Stimulated activated CD8-positive, alpha-beta memory T cell treated with anti-CD3 and anti-CD28 coated beads, Interleukin-2, amount 100 ng/mL, for 1 hour (primary cell): ENCODE measurements at places on chromosomes 2 and 18.

DNA sequence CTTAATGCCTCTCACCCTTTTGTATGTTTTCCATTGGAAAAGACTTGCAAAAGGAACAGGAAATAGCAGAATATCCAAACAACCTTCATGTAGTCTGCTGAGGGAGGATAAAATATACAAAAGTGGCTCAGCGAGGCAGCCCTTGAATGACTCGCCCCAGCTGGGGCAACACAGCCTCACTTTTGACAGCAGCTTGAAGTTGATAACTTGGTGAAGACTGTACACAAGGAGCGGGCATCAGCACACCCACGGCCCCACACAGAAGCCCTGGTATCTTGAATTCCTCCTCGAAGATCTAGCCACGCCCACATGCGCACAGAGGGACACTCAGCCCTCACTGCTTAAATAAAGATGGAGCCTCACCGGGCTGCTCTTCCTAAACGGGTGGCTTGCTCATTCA, 161.0 kb downstream of the IRS1 start:
- no peak for DNase-seq

- no peak for DNase-seq
These were observed 1357.8 kb upstream of the CRIM1 start for GRCh38 chr2:34997779-34998178.

GRCh38 chr2:1446301-1446700, 33.0 kb downstream of the TPO start:
- DNase-seq, result no peak

DNA sequence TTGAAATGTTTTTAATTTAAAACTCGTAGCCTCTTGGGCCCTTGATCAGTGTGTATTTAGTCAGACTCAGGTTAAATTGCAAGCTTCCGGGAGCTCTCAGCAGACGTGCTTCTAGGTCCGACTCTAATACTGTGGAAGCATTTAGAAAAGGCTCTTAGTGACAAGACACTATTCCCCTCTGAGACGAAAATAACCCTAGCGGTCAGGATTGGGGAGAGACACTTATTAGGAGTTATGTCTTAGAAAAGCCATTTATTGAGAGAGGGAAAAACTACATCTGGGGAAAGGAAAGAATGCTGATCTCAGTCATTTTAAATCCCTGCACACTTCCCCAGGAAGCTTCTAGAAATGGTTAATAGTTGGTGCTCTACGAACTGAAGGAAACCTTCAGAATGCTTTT, 110.5 kb upstream of the NCK2 start:
- DNase-seq, result no peak

GRCh38 chr2:150653351-150653750, 165.9 kb upstream of the RND3 start:
- DNase-seq, result no peak

DNA sequence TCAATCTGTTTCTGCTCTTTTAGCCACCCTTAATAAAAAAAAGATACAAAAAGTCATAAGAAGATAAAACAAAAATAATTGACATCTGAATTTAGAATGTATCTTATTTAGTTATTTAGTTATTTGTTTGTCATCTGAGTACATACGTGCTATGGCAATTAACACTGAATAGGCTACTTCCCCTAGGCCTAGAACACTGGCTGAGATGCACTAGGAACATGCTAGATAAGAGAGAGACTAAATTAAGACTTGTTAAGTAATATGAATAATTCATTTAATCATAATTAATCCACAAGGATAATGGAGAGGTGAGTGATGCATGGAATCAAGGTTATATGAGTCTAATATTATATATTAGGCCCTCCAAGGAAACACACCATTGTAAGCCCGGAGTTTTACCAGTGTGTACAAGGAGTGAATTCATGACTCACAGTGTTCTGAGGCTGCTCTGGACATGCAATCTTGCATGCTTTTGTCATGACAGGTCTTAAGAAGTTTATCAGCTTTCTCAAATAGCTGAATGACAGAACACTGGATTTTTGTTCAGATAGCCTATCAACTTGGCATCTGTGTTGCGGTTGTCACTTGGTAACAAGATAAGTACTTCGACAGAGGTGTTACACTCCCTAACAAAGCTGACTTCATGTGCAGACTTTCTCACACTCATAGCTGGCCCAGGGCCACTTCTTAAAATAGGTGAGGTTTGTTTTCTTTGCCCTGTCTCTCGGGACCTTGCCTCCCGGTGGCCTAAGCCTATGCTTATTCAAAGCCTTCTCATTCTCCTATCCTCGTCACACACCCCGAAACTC, 5.0 kb upstream of the SERPINB2 start:
- no peak for DNase-seq

- DNase-seq, result no peak
These were observed 112.3 kb downstream of the RAB3GAP1 start for GRCh38 chr2:135164431-135164830.

GRCh38 chr18:46546111-46546640, 110.8 kb downstream of the LOXHD1 start:
- no peak for DNase-seq

DNA sequence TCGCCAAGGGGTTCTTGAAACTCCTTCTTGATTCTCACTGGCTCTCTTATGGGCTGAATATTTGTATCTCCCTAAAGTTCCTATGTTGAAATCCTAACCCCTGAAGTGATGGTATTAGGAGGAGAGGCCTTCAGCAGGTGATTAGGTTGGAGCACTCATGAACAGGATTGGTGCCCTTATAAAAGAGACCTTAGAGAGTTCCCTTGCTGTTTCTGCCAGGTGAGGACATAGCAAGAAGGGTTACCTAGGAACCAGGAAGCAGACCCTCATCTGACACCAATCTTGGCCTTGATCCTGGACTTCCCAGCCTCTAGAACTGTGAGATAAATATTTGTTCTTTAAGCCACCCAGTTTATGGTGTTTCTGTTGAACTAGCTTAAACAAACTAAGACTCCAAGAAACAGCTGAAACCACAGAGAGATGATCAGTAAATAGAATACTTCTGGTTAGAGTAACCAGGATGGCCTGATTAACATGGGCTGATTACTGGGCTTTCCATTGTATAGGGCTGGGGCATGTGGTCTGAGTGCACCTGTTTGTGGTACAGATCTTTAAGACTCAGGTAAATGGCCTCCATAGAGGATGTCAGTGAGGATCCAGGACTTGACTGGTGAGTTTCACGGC, 7.7 kb upstream of the CDC42EP3 start:
- no peak for DNase-seq

DNA sequence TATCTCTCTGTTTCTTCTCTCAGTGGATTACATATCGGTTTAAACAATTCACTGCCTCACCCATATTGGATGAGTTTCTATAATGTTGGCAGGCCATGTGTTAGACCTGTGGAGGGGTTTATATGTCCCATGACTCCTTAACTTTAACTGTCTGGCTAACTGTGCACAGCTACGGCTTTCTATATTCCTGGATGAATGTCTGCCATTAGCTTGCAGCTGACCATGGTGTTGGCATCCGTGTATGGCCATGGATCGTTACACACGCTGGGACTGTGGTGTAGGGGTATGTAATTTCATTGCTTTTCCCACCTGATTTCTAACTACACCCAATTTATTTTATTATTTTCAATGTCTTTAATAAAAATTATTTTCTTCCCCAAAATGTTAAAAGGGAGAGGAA, 3.3 kb upstream of the TANC1 start:
- DNase-seq, result no peak

DNA sequence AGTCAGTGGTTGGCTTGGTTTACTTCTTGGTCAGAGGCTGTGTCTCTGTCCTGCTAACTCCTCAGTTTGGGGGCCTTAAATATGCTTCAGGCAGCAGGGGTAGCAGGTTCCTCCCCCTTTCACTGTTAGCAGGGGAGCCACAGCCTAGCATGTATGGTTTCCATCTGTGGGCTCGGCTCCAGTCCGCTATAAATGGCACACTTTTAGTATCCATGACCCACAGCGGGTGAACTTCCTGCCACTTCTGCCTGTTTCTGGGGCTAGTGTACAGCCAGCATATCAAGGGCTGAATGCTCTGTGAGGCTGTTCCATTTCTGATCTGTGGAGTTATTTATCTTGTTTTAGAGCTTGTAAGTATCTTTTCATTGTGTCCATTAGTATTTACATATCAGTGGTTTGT, 58.3 kb downstream of the MRPL33 start:
- DNase-seq, result no peak

DNA sequence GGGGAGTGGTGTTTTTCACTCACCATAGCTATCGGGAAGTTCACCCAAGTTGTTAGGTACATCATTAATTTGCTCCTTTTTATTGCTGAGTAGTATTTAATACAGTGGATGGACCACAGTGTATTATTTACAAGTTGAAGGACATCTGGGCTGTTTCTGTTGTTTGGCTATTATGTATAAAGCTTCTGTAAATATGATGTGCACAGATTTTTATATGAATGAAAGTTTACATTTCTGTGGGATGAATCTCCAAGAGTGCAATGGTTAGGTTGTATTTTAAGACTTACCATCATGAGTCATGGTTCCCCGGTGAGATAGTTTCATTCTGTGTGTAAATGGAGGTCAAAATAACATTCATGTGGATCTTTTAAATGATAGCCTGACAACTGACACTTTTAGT, 337.4 kb downstream of the PTPRM start:
- DNase-seq, result no peak

DNA sequence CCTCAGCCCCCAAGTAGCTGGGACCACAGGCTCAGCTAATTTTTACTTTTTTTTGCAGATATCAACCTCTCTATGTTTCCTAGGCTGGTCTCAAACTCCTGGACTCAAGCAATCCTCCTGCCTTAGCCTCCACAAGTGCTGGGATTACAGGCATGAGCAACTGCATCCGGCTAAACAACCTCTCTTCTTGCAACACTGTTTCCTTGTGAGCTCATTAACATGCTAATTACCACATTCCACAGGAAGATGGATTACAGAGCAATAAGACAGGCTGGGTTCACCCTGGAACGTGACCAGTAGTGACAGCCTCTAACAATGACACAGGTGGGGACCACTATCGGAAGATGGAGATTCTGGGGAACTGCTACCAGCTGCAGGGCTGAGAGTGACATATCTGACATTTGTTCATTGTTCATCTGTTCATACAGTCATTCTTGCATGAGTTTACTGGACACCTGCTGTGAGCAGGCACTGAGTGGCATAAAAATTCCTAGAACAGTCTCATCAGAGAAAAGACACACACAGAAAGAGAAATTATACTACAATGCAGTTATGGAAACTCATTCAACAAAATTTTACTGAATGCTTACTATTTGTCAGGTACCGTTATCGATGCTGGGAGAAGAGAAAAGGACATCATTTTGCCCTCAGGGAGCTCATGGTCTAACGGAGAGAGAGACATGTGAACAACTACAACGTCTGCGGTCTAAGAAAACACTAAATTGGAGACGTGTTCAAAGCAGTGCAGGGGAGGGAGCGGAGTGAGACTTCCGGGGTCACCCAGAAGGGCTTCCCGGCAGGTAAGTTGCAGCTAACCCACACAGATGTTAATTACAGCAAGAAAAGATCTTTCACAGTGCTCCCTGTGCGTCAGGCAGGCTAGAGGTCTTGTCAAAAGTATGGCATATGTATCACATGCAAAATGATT, 37.6 kb downstream of the PROC start:
- DNase-seq, result no peak

GRCh38 chr18:36593641-36594040, 235.2 kb downstream of the TPGS2 start:
- DNase-seq, result no peak

DNA sequence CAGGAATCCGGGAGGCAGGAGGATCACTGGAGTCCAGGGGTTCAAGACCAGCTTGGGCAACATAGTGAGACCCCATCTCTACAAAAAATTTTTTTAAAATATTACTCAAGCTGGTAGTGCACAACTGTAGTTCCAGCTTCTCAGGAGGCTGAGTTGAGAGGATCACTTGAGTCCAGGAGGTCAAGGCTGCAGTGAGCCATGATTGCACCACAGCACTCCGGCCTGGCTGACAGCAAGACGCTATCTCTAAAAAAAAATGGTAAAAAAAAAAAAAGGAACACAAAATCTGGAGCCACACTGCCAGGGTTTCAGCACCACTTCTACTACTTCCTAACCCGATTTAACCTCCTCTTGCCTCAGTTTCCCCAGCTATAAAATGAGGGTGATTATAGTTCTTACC, 57.0 kb downstream of the STEAP3 start:
- DNase-seq, result no peak

DNA sequence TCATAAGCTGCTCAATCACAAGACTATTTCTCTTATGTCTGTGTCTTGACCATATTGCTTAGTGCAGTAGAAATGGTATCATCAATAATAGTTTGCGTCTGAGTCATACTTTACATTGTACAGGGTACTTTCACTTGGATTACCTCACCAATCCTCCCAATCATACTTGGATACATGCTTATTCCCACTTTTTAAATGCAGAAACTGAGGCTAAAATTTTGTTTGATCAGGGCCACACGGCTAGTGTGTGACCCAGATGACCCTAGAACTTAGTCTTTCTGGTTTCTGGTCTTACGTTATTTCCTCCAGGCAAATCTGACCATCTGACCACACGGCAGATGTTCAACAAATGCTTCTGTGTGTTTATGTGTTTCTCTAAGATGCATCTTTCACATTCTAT, 23.8 kb upstream of the CCL20 start:
- no peak for DNase-seq

- DNase-seq, result no peak
These were observed 41.2 kb downstream of the CYRIA start for GRCh38 chr2:16624436-16624780.

DNA sequence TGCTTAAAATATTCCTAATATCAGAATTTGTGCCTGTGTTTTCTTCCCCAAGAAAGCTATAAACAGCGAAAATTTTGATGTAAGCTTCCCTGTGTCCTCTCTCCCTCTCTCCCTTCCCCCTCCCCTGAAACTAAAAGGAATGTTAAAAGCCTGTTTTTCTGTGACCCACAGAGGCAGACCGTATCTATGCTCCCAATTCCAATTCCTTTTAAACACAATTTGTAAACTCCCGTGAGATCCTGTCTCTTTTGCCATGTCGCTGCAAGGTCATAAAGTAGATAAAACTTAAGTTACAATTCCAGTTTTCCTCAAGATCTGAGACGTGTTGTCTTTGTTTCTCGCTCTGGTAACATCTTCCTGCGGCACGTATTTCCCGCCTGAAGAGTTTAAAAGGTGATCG, 23.3 kb downstream of the SKA1 start:
- DNase-seq, result no peak

- DNase-seq, result no peak
These were observed 95.1 kb downstream of the SPTBN1 start for GRCh38 chr2:54551123-54551756.

GRCh38 chr2:50602636-50603327, 429.1 kb downstream of the NRXN1 start:
- DNase-seq, result no peak

- no peak for DNase-seq
These were observed 45.4 kb upstream of the RND3 start for GRCh38 chr2:150532879-150533278.

DNA sequence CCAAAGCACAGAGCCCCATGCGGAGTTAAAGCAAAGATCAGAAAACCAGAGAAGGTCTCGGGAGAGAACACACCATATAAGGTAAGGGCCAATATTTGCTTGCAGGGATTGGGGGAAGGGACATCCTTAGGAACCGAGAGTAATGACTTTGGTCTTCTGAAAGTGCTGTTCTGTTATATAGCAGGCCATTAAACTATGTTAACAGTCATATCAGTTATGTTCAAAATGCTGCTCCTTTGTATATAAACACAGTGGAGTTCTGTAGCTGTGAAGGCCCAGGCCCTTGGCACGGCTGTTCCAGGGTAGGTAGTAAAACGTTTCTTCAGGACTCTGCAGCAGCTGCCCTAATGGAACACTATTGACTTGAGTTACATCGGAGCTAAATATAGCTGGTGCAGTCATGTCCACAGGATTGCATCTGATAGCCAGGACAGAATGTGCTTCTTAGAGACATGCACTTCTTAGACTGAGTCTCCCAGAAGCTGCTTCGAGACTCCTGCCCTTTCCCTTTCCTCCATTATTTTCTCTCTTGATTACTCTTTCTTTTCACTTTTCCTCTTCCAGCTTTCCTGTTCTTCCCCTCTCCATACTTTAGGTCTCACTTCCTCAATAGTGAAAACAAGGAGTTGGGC, 122.4 kb downstream of the SETBP1 start:
- no peak for DNase-seq
